Activated CD8-positive, alpha-beta T cell treated with anti-CD3 and anti-CD28 coated beads for 36 hours (primary cell): ENCODE measurements at places on chromosomes 5 and 9.

GRCh38 chr9:129731477-129732085 lies 21.3 kb downstream of the PTGES start:
- DNase-seq = no peak

DNA sequence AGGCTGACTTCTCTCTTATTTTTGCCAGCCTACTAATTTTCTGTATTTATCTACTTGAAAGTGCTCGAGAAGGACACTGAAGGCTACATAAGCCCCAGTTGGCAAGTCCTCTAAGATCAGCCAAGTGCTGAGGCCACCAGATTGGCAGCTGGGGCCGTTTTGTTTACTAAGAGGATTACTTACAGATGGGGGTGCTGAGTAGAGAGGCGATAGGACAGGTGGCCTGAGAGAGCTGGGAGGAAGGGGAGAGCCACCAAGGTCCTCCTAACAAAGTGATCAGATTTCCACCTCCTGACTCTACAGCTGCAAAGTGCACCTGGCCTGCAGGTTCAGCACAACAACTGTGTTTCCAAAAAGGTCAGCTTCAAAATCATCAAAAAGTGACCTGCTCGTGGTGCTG lies 32.9 kb downstream of the FRMD3 start:
- no peak for DNase-seq

GRCh38 chr5:119022017-119022745 lies 33.8 kb upstream of the DTWD2 start:
- DNase-seq = no peak

GRCh38 chr5:179288809-179289185 lies 56.5 kb downstream of the ADAMTS2 start:
- no peak for DNase-seq

GRCh38 chr5:127013407-127013806 lies 17.0 kb downstream of the MARCHF3 start:
- no peak for DNase-seq

GRCh38 chr9:114735704-114736103 lies 53.7 kb upstream of the TEX48 start:
- DNase-seq = no peak

GRCh38 chr5:172760959-172761358 lies 10.0 kb downstream of the DUSP1 start:
- DNase-seq = no peak

GRCh38 chr9:126419475-126419874 lies 92.8 kb downstream of the MVB12B start:
- DNase-seq = no peak

GRCh38 chr5:376799-377325 lies 55.3 kb downstream of the AHRR start:
- DNase-seq = no peak

DNA sequence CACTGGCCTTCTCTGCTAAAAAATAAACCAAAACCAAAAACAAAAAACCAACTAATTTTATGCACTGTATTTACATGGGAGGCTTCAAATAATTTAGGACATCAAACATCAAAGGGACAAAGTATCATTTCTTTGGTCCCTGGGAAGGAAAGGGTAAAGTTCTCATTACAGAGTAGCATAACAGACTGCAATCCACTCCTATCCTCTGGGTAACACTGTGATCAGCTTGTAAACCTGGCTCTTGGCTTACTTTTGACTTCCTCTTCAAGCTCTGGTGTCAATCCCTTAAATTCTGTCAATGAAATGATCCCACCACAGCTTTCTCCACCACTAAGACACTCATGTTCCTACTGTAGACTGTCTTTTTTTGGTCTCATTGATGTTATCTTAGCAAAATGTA lies 69.8 kb upstream of the VCAN start:
- no peak for DNase-seq

DNA sequence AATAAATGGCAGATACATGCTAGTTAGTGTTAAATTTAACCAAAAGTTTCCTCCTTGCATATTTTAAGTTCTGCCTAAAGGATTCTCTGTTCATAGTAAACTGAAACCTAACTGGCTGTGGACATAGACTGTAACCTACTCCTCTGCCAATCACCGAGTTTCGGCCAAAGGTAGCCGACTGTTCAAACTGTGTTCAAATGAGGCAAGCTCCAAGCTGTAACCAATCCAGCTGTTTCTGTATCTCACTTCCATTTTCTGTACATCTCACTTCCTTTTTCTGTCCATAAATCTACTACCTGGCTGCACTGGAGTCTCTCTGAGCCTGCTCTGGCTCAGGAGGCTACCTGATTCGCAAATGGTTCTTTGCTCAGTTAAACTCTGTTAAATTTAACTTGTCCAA lies 44.1 kb downstream of the KCNV2 start:
- no peak for DNase-seq

GRCh38 chr9:131407717-131408195 lies 13.9 kb downstream of the PRRC2B start:
- peak; percentile 61 for DNase-seq

DNA sequence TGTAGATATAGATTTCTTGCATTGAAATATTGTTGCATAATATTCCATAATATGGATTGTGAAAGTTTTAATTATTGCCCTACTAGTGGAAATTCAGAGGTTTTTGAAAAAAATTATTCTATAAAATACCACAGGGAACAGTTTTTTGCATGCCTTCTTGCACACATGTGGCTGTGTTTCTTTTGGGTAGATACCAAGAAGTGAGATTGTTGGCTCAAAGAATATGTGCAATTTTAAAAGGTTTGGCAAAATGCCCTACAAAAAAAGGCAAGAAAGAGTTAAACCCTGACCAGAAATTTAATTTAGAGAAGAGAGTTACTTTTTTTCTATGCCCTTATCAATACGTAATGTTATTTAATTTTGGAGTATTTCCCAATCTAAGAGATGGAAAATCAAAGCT lies 270.8 kb upstream of the DAPK1 start:
- no peak for DNase-seq

DNA sequence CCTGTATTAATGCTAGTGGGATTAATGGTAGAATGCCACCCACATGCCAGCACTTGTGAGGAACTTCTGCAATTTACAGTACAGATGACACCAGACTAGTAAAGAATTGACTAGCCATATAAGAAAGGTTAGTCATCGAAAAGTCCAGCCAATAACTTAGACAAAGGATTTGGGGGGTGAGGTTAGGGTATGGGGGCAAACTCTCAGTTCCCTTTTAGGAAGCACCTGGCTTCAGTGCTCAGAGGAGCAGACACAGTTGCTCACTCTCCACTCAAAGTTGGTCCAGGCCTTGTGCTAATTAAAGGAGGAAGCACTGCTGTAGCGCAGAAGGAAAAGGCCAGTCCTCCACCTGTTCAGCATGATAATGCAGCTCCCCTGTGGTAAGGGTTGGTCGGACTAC lies 25.2 kb downstream of the TGFBR1 start:
- peak; percentile 40 for DNase-seq

DNA sequence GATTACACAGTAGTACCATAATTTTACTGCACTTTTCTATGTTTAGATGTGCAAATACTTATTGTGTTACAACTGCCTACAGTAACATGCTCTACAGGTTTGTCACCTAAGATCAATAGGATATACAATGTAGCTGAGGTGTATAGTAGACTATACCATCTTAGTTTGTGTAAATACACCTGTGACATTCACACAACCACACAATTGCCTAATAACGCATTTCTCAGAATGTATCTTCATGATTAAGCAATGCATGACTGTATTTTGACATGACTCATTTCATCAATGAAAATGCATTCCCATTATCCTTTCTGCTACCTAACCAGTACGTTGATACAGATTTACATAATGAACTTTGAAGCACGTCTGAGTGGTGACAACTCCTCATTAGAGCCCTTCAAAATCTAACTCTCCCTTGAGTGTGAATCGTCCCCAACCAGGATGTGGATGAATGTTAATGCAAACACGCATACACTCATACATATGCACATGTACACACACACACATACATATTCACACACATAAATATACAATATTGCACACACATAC lies 28.4 kb downstream of the GZMK start:
- DNase-seq = no peak

GRCh38 chr9:129938291-129938979 lies 103.2 kb downstream of the USP20 start:
- DNase-seq = no peak

GRCh38 chr5:64653766-64654560 lies 36.3 kb upstream of the SHISAL2B start:
- DNase-seq = no peak

DNA sequence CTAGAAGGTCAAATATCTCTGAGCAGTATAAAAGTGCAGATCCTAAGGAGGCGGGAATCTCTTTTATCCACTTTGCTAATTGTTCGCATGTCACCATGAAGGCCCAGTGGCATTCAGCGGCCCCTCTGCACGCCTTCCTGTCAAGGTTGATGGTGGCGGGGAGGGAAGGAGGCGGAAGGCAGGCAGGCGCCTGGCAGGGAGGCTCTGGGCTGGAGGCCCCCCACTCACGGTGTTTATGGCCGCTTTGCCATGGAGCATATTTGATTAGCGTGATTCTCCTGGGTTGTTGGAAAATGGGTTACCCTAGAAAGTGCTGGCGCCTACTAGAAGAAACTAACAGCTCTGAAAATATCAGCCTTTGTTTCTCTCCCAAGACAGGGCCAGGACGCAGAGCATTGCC lies 209.6 kb downstream of the FSTL4 start:
- DNase-seq = no peak

DNA sequence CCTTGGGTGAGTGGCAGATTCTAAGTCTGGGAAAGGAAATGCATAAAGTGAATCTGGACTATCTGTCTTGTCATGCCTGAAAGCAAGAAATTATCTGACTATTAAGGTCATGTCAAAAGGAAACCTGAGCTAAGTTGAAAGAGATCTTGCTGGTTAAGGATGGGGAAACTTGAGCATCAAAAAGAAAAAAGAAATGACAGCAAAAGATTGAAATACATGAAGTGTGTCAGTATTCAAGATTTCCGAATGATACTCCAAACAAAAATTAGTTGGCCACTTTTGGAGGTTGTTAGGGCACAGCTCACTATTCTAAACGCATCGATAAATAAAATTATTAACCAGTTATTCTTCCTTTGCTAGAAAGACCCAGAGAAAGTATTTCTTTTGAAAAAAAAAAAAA lies 3.3 kb upstream of the FBN2 start:
- DNase-seq = no peak

DNA sequence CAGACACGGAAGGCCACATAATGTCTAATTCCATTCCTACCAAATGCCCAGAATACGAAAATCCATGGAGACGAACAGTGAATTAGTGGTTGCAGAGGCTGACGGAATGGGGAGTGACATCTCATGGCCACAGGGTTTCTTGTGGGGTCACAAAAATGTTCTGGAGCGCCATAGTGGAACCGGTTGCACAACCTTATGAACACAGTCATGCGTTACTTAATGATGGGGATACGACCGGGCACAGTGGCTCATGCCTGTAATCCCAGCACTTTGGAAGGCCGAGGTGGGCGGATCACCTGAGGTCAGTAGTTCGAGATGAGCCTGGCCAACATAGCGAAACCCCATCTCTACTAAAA lies 26.0 kb upstream of the TTLL11 start:
- no peak for DNase-seq

- DNase-seq = no peak
Observed at GRCh38 chr9:113651896-113652295, 188.4 kb downstream of the RGS3 start.

DNA sequence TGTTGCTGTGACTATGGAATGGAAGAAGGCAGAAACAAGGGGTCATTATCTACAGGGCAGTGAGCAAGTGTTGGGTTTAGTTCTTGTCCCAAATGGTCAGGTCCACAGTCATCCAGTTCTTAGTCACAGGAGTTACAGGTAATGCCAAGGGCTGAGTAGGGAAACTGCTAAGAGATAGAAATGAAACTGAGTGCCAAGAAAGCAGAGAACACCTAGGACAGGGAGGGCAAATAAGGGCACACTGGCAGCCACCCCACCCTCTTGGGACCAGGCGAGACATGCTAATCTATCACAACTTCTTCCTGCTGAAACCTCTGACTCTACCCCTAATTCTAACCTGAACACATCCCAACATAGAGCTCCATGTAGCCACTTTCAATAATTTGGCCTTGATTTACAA lies 103.2 kb downstream of the KLF4 start:
- no peak for DNase-seq

GRCh38 chr5:178984145-178985072 lies 10.7 kb downstream of the GRM6 start:
- no peak for DNase-seq

DNA sequence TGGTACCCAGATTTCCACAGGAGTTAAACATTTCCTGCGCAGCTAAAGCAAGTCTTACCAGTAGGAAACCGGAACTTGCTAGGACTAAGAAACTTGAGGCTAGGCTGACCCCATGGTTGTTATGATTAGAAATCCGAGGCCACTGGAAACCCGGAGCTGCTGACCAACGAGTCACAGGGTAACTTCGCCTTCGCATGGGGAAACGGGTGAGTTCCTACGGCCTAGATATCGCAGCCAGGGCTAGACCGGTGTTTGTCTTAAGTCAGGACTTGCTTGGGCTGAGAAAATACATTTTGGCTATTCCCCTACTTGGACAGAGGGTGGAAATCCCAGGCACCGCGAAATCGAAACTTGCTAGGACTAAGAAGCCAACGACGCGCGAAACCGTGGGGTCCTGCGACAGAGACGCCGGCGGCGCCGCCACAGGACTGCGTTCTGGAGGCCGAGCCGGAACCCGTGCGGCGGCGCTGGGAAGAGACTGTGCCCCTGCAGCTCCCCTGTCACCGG lies 1.6 kb upstream of the ANXA2R start:
- no peak for DNase-seq

- DNase-seq = no peak
Observed at GRCh38 chr9:6199596-6199995, 16.0 kb upstream of the IL33 start.

DNA sequence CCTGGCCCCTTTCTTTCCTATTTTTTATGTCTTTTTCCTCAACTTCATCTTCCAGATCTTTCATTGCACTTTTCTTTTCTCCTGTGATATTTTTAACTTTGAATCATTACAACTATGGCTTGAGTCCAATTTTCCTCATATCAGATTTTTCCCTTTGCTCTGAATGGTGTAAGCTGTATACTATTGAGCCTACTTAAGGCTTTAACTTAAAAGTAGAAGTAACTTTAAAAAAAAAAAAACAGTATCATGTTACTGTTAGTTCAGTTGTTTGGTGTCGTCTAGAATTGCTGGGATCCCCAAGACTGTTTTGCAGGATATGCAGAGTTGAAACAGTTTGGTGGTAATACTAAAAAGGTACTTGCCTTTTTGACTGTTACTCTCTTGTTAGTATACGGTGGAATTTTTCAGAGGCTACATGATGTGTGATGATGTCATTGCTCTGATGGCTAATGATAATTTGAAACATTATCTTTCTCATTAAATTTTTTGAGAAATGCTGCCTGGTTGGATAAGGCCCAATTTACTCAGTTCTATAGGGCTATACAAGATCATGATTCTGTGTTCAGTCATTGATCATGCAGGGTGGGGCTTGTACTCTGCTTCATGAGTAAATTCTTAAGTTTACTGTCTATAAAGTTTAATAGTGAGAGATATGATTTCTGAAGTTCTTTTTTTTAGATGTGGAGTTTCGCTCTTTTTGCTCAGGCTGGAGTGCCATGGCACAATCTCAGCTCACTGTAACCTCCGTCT lies 8.8 kb downstream of the NAA35 start:
- DNase-seq = no peak

GRCh38 chr9:89533411-89534095 lies 35.6 kb upstream of the SEMA4D start:
- no peak for DNase-seq
